ENCODE measurements at places on chromosomes 2 and 18.

- no peak for DNase-seq
Measured at GRCh38 chr2:74927621-74928020, 30.8 kb upstream of the POLE4 start.

- no peak for DNase-seq
Measured at GRCh38 chr2:186058614-186059013, 320.0 kb downstream of the FSIP2 start.

DNA sequence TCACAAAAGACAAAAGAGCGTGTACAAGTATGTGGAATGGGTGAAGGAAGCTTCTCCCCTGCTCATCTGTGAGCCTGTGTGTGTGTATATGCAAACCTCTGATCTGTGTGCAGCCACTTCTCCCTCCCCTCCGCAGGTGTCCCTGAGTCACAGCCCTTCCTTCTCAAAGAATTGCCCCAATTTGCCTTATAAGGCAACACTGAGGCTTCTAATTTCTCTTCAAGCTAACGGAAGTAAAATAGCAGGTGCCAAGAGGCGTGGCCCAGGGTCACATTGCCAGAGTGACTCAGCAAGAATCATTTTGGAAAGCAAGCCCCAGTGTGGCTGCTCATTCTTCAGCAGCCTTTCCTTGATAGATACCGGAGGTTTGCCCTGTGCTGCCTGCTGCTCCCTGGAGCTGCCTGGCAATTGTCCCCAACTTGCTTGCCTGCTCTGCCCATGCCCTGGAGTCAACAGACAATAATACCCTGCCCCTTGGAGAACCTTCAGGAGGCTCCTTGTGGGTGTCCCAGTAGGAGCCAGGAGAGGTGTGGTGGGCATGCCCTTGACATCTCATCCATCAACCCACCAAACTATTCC is 37.3 kb upstream of the BMP10 start:
- DNase-seq, result peak; percentile 88

GRCh38 chr2:201638326-201638725 is 5.0 kb downstream of the TMEM237 start:
- DNase-seq, result no peak

GRCh38 chr2:217710211-217710765 is 292.5 kb downstream of the TNS1 start:
- no peak for DNase-seq

DNA sequence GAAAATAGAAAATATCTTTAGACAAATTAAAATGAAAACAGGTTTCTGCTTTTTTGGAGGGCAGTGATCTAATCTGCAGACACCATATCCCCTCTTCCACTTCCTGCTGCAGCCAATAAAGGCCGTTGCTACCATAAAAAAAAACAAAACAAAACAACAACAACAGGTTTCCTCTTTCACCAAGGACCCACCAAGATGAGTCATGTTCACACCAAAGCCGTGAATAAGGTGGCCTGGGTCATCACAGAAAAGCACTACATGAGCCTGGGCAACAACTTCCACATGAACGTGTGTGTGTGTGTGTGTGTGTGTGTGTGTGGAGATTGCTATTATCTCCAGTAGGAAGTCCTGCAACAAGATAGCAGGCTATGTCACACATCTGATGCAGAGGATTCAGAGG is 24.8 kb upstream of the TFCP2L1 start:
- DNase-seq, result no peak

GRCh38 chr2:127169066-127169660 is 50.9 kb downstream of the CYP27C1 start:
- DNase-seq, result no peak

DNA sequence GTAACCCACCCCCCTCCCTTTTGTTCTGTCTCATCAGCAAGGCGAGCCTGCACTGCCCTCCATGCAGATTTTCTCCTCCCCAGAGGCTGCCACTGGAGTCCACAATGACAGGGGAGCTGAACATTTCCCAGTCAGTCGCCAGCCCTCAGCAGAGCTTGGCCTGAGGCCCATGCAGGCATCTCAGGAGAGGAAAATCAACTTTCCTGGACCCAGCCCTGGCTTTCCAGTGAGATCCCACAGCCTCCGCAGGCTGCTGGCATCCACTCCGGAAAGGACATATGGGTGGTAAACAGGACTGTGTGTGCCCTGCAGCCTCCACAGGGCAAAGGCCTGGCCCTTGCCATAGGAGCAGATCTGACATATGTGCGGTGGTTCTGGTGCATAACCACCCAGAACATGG is 253.8 kb downstream of the TNS1 start:
- no peak for DNase-seq

GRCh38 chr18:13216092-13216582 is 2.4 kb upstream of the LDLRAD4 start:
- DNase-seq, result peak; percentile 94

DNA sequence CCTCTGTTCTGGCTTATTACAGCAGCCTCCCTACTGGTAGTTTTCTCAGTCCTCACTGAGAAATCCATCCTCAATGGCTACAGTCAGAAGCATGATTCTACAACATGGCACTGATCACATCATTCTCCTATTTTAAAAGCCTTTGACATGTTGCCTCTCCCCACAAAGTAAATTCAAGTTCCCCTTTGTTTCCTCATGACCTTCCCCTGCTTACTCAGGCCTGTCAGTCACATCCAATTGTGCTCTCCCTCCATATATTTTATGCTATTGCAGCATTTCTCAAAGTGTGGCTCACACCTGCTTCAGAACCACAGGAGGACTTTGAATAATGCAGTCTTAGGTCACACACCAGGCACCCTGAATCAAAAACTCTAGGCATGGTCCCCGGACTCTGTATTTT is 124.6 kb downstream of the SPOPL start:
- DNase-seq, result no peak

GRCh38 chr2:186456941-186457340 is 29.1 kb upstream of the ZC3H15 start:
- DNase-seq, result no peak

DNA sequence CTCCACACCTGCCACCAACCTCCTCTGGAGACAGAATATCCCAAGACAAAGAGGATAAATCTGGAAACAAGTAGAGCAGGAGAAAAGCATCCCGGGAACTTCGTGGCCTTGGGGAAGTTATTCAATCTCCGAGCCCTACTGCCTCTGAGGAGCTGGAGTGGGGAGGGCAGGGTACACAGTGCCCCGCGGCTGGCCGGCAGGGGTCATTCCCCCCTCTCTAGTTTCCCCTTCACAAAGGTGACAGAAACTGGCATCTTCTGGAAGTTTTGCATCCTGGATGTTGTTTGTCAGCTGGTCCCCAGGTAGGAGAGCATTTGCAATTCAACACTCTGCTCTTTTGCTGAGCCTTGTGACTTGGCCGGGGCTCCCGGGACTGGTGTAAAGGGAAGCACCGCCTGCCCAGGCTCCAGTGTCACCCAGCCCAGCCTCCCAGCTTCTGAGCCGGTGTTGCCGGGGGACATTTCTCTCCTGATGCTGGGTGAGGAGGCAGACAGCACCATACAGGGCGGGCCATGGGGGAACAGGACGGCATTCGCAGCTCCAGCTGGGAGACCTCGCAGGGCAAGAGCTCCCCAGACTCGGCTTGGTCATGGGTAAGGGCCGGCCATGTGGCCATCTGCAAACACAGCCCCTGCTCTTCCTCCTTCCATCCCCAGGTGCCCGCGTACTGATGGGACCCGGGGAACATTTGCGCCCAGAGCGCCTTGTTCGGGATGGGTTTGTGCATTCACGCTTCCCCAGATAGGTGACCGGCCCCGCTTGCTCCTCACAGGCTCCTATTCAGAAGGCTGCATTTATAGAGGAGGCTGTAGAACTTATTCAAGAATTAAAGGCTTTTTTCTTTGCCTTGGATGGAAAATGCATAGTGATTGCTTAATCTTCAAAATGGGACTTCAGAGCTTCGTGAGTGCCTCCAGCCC is 7.4 kb upstream of the NTSR2 start:
- DNase-seq, result no peak

DNA sequence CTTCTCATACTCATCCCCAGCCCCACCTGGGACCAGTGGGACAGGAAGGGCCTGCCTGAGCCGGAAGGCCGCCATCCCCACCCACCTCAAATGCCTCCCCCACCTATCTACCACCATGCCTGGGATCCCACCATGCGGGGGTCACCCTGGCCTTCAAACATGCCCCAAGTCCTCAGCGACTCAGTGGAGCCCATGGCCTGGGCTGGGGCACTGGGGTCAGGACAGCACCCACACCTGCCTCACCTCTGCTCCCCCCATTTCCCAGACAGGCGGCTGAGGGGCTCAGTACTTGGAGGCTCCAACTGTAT is 7.6 kb downstream of the INHBB start:
- no peak for DNase-seq

GRCh38 chr2:159973325-159973724 is 89.1 kb downstream of the PLA2R1 start:
- DNase-seq, result no peak

DNA sequence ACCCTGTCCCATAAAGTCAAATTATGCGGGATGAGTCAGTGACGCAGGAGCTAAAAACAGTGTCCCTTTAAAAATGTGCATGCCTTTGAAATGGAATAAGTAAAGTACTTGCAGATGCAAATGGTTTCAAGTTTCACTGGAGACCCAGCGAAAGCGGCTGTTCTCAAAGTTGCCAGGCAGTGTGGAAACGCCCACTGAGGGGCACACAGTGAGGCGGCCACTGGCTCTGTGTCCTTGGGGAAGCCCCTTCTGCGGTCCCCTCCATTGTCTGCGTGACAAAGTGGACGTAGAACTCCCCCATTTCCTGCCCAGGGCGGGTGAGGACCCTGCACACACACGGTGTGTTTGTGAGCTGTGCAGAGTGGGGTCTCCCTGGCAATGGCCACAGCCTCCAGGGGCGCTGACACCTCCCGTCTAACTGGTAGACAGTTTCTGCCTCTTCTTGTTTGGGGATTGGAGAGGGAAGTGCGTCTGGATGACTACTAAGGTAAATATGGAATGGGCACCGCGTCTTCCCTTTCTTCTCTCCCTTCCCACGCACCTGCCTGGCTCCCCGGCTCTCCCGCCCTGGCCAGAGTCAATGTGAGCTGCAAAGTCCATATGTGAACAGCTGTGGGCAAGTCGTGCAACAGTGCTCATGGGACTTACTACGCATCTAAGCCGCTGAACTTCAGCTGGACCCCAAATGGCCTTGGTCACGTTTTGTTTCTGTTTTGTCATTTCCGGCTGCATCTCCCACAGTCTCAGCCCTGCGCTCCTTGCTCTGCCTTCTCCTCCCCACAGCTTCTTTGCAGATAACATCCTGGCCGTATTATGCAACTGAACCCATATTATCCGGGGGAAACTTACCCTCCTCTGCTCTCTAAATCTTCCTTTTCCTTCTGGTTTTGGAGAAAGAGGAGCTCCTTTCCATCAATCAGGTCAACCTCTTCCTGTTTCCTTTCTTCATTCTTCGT is 33.7 kb upstream of the ZNF516 start:
- DNase-seq, result peak; percentile 52

DNA sequence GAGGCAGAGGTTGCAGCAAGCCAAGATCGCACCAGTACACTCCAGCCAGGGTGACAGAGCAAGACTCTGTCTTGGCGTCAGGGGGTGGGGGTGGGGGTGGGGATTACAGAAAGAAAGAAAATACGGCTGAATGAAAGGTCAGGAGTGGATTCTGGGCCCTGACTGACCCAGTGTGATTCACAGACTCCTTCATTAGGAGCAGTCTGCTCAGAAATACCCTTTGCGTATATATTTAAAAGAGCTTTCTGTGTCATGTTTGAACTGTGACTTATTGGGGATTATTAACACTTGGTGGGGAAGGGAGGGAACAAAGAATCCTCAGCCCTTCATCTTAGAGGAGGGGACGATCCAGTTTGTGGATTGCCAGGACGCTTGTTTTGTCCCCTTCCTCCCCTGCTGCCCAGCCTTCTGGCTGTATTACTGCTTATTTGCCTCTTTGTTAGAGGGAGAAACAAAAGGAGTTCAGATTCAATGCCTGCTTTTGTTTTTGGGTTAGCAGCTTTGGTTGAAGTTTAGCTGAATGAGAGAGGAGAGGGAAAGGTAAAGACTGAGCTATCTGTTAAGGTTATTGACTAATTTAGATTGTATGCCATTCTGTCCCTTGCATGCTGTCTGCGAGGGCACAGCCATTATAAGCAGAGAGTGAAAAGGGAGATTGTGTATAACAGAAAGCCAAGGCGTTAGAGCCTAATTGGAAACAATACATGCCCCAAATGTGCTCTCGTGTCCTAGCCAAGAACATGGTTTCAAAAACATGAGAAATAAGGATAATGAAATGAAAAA is 118.3 kb downstream of the FMNL2 start:
- no peak for DNase-seq

All from AML-193 (cell line).